Upper lobe of right lung (tissue), 1 donor: ENCODE measurements at places on chromosomes 1 and 21. TPM values are rescaled to one million over a fixed set of nuclear protein-coding genes. Genes with fewer than 3 reads are reported as not detected.

The CHAF1B gene
- total RNA-seq: 0.67 TPM

The GJA4 gene
- total RNA-seq: 20.0 TPM

DNA sequence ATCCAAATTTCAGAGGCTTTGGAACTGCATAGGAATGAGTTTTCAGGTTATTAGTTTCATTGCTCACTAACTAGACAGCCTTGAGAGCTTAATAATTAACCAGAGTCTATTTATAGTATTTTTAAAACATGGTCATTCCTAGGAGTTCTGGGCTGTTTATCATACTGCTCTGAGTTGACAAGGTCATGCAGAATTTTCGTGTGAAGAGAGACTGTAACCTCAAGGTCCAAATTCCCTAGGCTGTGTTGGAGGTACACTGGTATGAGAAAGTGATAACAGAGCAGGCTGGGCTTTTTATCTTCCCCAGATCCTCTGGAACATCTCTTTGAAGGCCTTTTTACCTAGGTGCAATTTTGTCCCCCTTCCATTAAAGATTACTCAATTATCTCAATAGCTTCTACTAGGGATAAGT is 736.3 kb downstream of the LTN1 start:
- H3K36me3 ChIP-seq: no peaks in the 10 kb centered on the region
- H3K27ac ChIP-seq: no peak overlapping the region

- H3K27ac ChIP-seq: no peak overlapping the region
- H3K27me3 ChIP-seq: no peaks in the 10 kb centered on the region
- H3K36me3 ChIP-seq: no peaks in the 10 kb centered on the region
- no peak overlapping the region for H3K4me3 ChIP-seq
Observed at GRCh38 chr1:177384461-177384860, 213.7 kb downstream of the BRINP2 start.

GRCh38 chr1:87042111-87042811 is 127.8 kb downstream of the HS2ST1 start:
- H3K4me1 ChIP-seq: no peaks in the 10 kb centered on the region
- H3K27ac ChIP-seq: no peak overlapping the region
- H3K36me3 ChIP-seq: no peaks in the 10 kb centered on the region

The CBR3 gene
- total RNA-seq: 4.1 TPM

DNA sequence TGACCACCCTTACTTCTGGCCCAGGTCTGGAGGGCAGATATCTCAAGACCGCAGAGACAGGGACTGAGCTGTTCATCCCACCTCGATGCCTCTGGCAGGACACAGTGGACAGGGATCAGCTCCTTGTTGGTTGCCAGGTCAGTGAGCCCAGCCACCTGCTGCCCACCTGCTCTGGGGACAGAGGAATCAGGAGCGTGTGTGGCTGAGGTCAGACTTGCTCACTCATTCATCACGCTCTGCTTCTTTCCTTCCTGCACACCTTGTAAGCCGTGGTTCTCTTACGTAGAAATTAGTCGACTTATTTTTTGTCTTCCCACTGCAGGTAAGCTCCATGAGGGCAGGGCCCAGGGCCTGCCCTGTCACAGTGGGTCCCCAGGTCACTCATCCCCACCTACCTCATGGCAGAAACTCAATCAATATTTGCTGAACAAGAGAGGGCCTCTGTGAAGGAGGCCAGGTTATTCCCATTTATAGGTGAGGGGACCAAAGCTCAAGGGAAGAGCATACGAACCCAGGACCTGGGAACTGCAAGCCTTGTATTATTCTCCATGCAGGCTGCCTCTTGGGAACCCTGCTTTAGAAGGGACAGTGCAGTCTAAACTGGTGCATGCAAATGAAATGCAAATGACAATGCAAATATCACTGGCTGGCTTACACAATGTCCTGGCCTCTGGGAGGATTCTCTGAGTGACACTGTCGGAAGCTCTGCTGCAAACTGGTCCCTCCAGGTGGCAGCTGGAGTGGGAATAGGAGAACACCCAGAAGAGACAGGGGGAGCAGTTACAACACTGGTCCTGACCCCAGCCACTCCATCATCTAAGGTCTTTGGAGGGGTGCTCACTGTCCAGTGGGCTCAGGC is 58.4 kb upstream of the PAX7 start:
- H3K4me3 ChIP-seq: no peak overlapping the region
- H3K36me3 ChIP-seq: no peaks in the 10 kb centered on the region
- no peak for DNase-seq
- H3K4me1 ChIP-seq: no peaks in the 10 kb centered on the region
- peaks cover 7% of the 10 kb centered on the region for H3K27me3 ChIP-seq

DNA sequence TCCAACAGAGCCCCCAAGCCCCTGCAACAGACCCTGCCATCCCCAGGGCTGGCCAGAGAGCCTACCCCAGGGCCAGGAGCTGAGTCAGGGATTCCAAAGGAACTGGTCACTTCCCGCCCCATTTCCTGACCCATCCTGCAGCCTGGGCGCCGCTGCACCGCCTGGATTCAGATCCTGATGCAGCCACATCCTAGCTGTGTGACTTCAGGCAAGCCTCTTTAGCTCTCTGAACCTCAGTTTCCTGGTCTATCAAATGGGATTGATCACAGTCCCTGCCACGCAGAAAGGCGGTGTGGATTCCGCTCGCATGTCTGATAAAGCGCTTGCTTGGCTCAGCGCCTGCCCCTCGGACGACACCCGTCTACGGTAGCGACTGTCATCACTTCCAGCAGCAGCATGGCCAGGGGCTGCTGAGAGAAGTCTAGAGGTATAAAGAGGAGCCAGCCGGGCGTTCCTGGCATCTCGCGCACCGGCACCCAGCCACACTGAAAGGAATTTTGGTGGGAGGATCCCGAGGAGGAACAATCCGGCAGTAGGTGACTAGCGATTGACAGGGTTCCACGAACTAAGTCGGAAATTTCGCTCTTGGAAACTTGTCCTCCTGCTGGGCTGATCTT is 10.1 kb downstream of the EPHA2 start:
- H3K27ac ChIP-seq: peak overlapping the region; percentile 84
- DNase-seq: peak; percentile 79
- peak overlapping the region; percentile 37 for H3K4me3 ChIP-seq

DNA sequence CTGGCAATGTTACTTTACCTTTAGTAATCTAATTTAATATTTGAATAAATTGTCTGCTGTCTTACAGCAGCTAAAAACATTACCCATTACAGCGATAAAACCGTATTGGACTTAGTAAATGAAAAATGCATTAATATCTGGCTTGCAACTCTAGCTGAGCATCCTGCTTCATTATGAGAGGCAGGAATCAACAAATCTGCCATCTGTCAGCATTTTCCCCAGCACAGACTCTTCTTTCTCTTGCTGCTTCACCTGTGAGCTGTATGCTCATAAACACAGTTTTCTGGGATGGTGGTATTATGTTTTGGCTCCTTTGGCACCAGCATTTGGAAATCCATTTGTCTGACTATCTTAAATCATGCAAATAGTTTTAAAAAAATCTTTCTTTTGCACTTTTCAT is 487.1 kb downstream of the KCNT2 start:
- H3K27ac ChIP-seq: no peak overlapping the region
- no peaks in the 10 kb centered on the region for H3K4me1 ChIP-seq
- H3K27me3 ChIP-seq: no peaks in the 10 kb centered on the region
- no peak for DNase-seq
- no peak overlapping the region for H3K4me3 ChIP-seq

- H3K36me3 ChIP-seq: no peaks in the 10 kb centered on the region
- H3K27ac ChIP-seq: no peak overlapping the region
- no peaks in the 10 kb centered on the region for H3K27me3 ChIP-seq
- H3K4me3 ChIP-seq: no peak overlapping the region
Observed at GRCh38 chr1:204971517-204972336, 71.3 kb upstream of the CNTN2 start.

DNA sequence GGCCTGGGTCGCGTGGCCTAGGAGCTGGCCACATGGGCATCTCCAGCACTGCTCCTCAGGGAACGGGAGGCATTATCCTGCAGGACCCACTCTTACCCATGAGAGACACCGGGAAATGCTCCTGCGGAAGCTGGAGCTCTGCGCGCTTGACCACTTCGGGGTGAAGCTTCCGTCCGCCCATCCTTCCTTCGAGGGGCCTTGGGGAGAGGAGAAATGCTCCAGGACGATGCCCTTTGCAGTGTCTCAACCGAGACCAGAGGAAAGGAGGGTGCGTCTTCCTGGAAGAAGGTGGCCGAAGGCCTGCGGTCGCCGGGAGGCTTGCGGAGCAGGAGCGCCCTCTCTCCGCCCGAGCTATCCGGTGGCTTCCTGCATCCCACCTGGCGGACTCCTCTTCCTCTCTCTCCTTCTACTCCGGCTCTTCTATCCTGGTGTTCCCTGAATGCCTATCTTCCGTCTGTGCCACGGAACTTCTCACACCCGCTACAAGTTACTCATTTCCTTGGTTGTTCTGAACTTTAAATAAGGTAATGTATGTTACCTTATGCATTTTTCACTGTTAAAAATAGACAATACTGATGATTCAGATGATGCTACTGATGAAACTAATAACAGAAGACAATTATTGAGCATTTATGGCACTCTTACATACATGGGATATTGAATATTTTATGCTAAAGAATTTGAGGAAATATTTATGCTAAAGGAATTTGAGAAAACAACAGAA is 91.4 kb downstream of the PRKAB2 start:
- peaks cover 10% of the 10 kb centered on the region for H3K4me1 ChIP-seq
- H3K27me3 ChIP-seq: peaks cover 74% of the 10 kb centered on the region
- H3K27ac ChIP-seq: no peak overlapping the region
- no peak overlapping the region for H3K4me3 ChIP-seq

The ERO1B gene
- total RNA-seq: 7.8 TPM

DNA sequence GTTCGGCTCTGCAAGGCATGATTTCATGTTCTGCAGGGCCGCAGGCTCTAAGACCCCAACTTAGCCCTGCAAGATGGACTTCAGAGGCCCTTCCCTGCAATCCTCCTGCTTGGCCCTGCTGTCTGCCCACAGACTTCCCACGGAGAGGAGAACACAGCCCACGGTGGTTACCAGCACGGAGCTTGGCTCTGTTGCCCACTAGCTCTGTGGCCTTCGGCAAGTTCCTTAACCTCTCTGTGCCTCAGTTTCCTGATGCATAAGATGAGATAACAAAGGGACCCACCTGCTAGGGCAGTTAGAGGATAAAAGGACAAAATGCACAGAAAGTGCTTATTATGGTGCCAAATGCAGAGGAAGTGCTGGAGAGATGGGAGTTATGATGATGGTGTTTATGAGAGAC is 200.4 kb downstream of the HUNK start:
- H3K36me3 ChIP-seq: no peaks in the 10 kb centered on the region
- DNase-seq: no peak
- no peak overlapping the region for H3K27ac ChIP-seq
- no peaks in the 10 kb centered on the region for H3K27me3 ChIP-seq
- H3K4me1 ChIP-seq: no peaks in the 10 kb centered on the region

GRCh38 chr1:247936415-247936814 is 11.7 kb downstream of the OR2AJ1 start:
- no peaks in the 10 kb centered on the region for H3K36me3 ChIP-seq
- H3K27ac ChIP-seq: no peak overlapping the region
- no peaks in the 10 kb centered on the region for H3K27me3 ChIP-seq
- DNase-seq: no peak
- H3K4me1 ChIP-seq: no peaks in the 10 kb centered on the region

DNA sequence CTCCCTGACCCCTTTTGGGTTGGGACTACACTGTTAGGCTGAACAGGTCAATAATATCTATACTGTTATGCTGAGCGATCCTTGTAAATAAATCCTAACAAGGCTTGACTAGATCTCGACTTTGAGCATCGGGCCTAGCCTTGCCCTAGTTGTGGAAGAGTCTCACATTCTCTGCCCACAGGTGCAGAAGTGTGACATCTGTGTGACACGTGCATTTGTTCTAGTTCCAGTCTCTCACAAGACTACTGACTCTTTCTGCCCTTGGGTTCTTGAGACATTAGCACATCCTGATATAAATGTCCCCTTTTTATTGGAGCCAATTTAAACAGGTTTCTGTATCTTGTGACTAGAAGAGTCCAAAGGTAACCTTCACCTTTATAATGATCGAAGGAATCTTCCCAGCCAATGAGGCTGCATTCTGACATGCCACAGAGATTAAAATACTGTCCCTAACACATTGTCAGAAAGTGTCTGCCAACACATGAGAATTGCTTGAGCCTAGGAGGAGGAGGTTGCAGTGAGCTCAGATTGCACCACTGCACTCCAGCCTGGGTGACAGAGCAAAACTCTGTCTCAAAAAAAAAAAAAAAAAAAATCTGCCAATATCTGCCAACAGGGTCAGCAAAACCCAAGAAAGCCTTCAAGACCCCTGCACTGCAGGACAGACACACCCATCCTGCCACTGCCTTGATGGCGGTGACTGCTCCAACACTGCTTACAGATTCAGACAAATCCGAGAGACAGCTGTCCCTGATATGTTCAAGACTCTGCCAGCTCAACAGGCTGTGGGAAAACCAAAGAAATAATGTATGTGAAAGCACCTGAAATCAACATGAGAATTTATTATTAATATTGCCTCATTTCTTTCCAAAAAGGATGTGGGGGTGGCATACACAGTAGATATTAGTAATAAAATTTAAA is 56.5 kb upstream of the PSEN2 start:
- DNase-seq: no peak
- no peaks in the 10 kb centered on the region for H3K36me3 ChIP-seq
- no peak overlapping the region for H3K4me3 ChIP-seq
- H3K4me1 ChIP-seq: peaks cover 23% of the 10 kb centered on the region
- H3K27me3 ChIP-seq: no peaks in the 10 kb centered on the region
- H3K27ac ChIP-seq: peak overlapping the region; percentile 84

The DNAI4 gene
- 10.2 TPM for total RNA-seq

DNA sequence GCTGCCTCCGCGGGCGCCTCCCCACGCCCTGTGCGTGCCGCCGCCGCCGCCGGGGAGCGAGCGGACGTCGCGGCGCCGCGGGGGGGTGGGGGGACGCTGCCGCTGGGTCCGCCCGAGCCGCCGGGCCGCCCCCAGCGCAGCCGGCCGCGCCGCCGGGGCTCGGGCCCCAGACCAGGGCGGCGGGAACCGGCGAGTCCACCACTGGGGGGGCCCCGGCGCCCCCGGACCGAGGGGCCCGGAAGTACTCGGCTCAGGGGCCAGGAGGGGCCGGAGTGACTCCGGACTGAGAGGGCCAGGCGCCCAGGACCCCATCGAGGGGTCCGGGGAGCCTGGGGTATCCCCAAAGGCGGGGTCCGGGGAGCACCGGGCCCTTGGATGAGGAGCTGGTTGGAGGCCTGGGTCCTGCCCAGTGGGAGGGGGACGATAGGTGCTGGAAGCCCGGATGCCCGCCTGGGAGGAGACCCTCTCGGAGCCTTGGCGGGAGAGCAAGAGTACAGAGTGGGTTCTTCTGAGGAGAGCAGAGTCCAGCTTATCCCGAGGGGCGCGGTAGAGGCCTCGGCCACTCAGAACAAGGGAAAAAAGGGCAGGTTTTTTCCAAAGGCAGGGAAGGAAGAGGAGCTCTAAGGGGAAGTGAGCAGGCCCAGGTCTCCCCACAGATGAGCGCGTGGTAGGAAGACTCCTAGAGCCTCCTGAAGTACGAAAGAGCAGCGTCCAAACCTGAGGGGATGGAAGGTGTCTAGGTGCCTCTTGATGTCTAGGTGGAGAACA is 556 bp downstream of the GMEB1 start:
- peak; percentile 88 for DNase-seq
- no peaks in the 10 kb centered on the region for H3K36me3 ChIP-seq
- H3K27me3 ChIP-seq: no peaks in the 10 kb centered on the region
- peaks cover 8% of the 10 kb centered on the region for H3K4me1 ChIP-seq

The C1QB gene
- total RNA-seq: 707 TPM

The CFHR4 gene
- not detected for total RNA-seq

GRCh38 chr1:35850051-35850450 is 33.0 kb upstream of the AGO1 start:
- no peak overlapping the region for H3K27ac ChIP-seq
- DNase-seq: no peak
